Stimulated activated naive B cell treated with anti-CD40 and anti-IgM and Interleukin-4, amounts not matched to agents 10 μg/mL and 1 μg/mL and 100 μg/mL, for 72 hours (primary cell): ENCODE measurements at places on chromosomes 7 and 10.
A peak's percentile ranks its signal among the peaks of the same experiment; 100 is the strongest.

- DNase-seq: no peak
These were observed 1425.1 kb upstream of the LRRTM3 start for GRCh38 chr10:65500716-65501115.

GRCh38 chr7:98137826-98138151, 31.1 kb downstream of the LMTK2 start:
- peak; percentile 76 for DNase-seq

- DNase-seq: no peak
These were observed 1061.8 kb upstream of the LRRTM3 start for GRCh38 chr10:65864036-65864435.

GRCh38 chr10:33635967-33636515, 301.6 kb upstream of the NRP1 start:
- DNase-seq: no peak

DNA sequence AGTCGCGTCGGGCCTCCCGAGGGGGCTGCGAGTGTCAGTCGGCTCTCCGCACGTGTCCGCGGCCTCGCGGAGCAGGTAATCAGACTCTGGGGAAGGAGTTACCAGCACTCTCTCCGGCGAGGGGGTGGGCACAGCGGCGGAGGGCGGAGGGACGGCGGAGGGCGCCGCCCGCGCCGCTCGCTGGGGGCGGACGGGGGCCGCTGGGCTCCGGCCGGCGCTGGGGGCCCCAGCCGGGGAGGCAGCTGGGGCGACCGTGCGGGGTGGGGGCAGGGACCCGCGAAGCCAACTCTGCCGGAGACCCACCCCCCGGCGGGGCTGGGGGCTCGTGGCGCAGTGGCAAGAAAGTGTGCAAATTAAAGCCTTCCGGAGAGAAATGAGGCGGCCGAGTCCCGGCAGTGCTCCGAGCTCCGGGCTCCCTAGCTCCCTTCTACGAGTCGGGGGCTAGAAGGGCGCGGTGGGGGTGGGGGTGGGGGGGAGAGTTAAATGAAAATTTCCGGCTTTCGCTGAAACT, at the start of gene CDK6:
CDK6 (minus strand) TSS at position 85 of the 511 bp plus-strand sequence. CDS start 3,250 bp downstream, outside the sequence.
- DNase-seq: peak; percentile 60

- no peak for DNase-seq
These were observed 402.9 kb upstream of the FOXK1 start for GRCh38 chr7:4279216-4279615.

- no peak for DNase-seq
These were observed 140.4 kb downstream of the ELFN1 start for GRCh38 chr7:1810521-1810920.

GRCh38 chr10:122560279-122560804, at the start of gene DMBT1:
DMBT1 (plus strand) TSS chr10:122560754; CDS start chr10:122560771, 17 bp downstream.
- no peak for DNase-seq

- no peak for DNase-seq
These were observed 284.3 kb downstream of the SORCS3 start for GRCh38 chr10:104925232-104925851.

DNA sequence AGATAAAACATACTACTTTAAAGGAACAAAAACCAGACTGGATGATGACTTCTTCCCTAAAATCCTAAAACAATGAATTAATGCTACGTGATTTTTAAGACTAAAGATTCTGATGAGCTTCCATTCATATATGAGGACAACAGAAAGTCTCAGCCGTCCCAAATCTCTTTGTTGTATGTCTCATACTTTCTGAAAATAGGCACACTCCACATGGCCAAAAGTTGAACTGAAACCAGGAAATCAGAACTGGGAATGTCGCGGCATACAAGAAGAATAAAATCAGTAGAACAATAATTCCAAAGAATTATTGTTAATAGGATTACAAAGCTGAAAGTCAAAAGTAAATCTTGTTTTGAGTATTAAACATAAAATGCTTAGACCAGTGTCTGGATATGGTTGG, 195.4 kb upstream of the GHITM start:
- no peak for DNase-seq

GRCh38 chr7:111827863-111828504, 265.7 kb upstream of the IMMP2L start:
- no peak for DNase-seq

- no peak for DNase-seq
These were observed 90.0 kb downstream of the ST7 start for GRCh38 chr7:117043108-117043825.

- DNase-seq: peak; percentile 24
These were observed 168.9 kb downstream of the SLIT1 start for GRCh38 chr10:97016728-97017473.
